Kasumi-1 (cell line): ENCODE measurements at places on chromosomes 16 and 17.

DNA sequence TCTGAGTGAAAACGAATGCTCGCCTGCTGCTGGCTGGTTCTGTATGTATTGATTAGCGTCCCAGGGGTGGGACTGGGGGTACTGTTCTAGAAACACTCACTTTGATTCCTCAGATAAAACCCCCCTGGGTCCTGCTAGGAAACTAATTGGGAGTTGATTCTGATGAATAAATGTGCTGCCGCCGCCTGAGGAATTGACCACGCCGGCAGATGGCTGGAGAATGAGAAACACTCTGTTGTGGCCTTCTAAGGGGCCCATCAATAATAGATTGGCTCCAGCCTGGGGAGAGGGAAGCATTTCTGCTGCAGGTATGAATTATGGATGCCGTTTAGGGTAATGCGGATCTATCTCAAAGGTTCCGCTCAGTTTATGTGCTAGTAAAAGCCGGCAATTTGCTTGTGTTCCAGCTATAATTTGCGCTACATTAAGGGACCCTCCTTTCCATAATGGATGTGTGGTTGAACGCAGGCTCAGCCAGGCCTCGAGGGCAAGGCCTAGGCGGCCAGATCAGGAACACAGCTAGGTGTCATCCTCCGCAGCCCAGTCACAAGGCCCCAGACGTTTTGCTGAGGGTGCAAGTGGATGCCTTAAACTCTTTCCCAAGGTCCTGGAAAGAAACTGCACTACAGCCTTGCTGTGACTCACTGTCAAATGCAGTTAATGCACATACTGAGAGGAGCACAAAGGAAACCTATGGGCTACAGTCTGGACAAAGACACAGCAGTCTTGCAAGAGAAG, 132.2 kb upstream of the HS3ST2 start:
- no peak for DNase-seq

GRCh38 chr17:30782206-30782605, 42.3 kb downstream of the CRLF3 start:
- no peak for DNase-seq

- DNase-seq = peak; percentile 63
Measured at GRCh38 chr16:68367030-68367429, 56.2 kb downstream of the PRMT7 start.

- no peak for DNase-seq
Measured at GRCh38 chr17:82602986-82603710, 45.1 kb downstream of the WDR45B start.

GRCh38 chr17:65678546-65678945, 117.1 kb upstream of the AXIN2 start:
- no peak for DNase-seq

DNA sequence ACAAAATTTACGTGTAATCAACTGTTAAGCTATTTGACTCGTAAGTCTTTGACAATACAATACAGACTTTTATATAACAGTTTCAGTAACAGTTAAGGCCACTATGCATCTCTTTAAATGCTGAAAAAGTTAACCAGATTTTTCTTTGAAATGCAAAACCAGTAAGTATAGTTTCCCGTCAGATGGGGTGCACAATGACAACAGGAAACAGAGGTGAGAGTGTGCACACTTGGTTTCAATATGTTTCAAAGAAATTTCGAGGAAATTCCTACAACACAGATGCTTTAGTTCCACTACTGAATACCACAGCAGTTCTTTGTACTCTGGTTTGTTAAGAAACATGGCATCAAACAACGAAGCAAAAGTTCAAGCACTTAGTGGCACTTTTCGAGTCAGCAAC, 48.4 kb downstream of the RNF157 start:
- DNase-seq = peak; percentile 24

- no peak for DNase-seq
Measured at GRCh38 chr16:61654962-61655361, 381.3 kb downstream of the CDH8 start.

DNA sequence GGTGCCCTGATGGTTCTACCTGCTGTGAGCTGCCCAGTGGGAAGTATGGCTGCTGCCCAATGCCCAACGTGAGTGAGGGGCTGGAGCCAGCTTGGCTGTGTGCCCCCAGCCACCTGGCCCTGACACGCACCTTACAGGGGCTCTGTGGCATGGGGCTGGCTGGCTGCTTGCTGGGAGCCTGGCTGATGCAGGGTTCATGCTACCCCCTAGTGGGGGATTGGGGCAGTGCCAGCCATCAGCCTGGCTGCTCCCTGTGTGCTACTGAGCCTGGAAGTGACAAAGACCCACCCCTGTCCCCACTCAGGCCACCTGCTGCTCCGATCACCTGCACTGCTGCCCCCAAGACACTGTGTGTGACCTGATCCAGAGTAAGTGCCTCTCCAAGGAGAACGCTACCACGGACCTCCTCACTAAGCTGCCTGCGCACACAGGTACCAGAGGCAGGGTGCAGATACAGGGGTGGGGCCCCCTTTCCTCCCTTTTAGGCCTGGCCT, 5.7 kb downstream of the GRN start:
- DNase-seq = peak; percentile 63

DNA sequence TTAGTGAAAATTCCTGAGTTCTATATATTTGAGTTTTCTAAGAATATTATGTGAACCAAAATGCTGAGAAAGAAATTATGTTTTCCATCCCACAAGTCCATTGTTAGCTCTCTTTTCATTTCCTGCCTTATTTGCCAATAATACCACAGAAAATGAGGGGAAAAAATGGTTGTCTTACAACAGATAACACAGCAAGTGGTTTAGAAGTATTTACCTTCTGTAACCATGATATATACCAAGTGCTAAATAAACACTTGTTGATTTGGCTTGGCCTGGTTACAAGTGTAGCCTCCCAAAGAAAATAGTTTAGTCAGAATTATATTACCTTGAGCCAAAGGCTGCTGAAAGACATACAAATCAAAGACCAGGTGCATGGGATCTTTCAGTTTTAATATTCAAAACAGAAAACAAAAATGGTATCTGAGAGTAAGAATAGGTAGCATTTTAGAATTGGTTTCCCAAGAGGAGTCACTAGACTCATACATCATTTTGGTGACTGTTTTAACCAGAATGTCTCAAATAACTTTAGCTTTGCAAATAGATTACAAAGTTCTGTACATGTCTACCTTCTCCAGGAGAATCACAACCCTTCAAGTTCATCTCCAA, 439.8 kb upstream of the DYNLRB2 start:
- no peak for DNase-seq

DNA sequence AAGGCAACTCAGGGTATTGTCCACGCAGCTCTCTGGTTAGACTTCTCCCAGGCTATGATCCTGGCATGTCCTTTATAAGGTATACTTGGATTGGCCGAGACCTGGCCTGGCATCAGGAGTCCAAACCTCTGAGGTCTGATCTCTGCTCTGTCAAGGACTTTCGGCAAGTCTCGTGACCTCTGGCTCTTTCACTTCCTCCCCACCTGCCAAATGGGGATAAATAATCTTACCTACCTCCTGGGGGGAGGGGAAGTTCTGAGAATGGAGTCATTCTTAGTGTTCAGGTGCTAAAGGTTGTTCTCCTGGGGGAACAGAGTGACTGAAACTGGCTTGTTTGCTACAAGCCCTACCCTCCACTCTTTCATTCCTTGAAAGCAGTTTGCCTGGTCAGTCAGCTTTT, 7.6 kb downstream of the ATXN1L start:
- DNase-seq = no peak

- DNase-seq = no peak
Measured at GRCh38 chr17:82320140-82320840, 2.9 kb upstream of the CD7 start.

DNA sequence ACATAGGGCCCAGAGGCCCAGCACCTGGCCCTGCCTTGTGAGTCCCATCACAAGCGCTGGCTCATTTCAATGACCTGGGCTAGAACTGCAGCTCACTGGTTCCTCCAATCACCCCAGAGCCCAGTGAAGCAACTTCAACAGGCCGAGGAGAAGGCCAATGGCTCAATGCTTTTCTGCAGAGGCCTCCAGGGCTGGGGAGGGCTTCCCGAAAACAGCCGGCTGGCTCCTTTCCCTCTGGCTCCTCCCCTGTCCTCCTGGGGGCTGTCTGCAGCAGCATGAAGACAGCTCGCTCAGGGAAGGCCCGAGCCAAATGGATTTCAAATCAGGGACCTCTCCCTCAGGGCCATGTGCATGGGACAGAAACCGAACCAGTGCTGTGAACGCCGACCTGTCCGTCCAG, 121.6 kb downstream of the ZNF423 start:
- DNase-seq = no peak
